H7 (cell line): ENCODE measurements at places on chromosomes 12 and 14. TPM values are rescaled to one million over a fixed set of nuclear protein-coding genes. Genes with fewer than 3 reads are reported as not detected.
A peak's percentile ranks its signal among the peaks of the same experiment; 100 is the strongest.

DNA sequence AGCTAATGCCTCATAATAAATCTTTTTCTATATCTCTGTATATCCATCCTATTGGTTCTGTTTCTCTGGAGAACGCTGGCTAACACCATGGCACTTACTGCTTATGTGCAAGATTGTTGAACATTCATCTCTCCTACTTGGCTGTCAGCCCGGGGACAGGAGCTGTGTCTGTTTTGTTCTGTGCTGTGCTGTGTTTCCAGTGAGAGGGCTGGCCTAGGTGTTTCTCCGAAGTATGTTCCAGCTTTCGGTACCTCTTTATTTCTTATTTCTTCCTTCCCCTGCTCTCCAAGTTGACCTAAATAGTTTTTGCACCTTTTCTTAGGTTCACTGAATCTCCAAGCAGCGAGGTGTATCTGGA is 18.8 kb upstream of the NR4A1 start:
- DNase-seq, result no peak

Gene NYNRIN
- total RNA-seq, result 3.6 and 6.1 TPM in 2 replicates

GRCh38 chr14:47270715-47271114 is 404.7 kb downstream of the MDGA2 start:
- DNase-seq, result no peak

GRCh38 chr14:102717276-102717675 is 60.0 kb upstream of the TRAF3 start:
- no peak for DNase-seq

Gene KLRG1
- total RNA-seq, result 3.2 and 3.8 TPM in 2 replicates

- no peak for DNase-seq
Measured at GRCh38 chr12:28099871-28100270, 90.4 kb upstream of the CCDC91 start.

Gene CDC42BPB
- total RNA-seq, result 56.1 and 59.8 TPM in 2 replicates

GRCh38 chr12:17108877-17109541 is 503.0 kb upstream of the LMO3 start:
- DNase-seq, result no peak

Gene FAM90A1
- 2.6 and 4.6 TPM in 2 replicates for total RNA-seq

DNA sequence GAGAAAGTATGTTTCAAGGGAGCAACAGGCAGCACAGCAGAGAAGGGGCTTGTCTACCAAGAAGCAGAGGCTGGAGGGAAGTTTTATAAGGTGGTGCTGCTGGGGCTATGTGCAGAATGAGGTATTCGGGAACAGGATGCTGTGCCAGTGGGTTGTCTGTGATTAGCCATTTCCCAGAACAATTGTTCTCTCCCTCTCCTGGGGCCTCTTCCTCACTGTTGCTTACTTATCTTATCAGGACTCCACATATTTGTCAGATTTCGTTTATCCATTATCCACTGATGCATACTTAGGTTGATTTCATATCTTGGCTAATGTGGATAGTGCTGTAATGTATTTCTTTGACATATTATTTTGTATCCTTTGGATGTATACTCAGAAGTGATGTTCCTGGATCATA is 195.1 kb upstream of the RTL1 start:
- DNase-seq, result no peak

Gene SLCO1C1
- 2.0 TPM in 1 of 2 replicates, not detected in the other for total RNA-seq

Gene SELPLG
- 0.10 and 0.15 TPM in 2 replicates for total RNA-seq

DNA sequence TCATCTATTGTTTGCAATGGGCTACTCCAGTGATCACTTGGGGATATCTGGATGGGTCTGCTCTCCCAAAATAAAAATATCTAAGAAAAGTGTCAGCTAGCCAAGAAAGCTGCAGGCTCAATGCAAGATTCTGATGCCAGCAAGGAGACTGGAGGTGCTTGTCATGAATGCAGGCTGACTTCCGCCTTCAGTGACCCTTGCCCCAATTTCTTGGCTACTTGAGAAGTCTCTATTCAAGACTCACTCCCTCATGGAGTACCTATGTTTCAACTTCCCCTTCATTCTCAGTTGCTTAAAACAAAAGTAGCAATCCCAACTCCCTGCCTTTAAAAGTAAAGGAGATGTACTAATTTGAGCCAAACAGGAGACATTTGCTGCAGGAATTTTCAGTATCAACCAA is 123.9 kb downstream of the GPR65 start:
- no peak for DNase-seq

DNA sequence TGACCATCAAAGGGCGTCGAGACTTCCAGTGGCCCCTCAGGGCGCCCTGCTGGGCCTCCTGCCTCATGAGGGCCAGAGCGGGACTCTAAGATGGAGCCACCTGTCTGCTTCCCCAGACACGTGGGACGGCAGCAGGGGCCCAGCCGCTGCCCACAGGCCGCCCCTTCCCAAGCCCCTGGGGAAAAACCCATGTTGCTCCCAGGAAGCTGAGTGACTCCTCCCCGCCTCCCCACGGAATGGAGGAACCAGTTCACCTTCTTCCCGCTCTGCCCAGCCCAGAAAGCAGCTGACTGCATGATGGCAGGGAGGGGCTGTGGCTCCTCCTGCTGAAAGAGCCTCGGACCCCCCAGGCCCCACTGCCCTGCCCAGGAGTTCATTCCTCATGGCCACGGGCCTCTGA is 14.9 kb downstream of the RAB35 start:
- peak; percentile 62 for DNase-seq

DNA sequence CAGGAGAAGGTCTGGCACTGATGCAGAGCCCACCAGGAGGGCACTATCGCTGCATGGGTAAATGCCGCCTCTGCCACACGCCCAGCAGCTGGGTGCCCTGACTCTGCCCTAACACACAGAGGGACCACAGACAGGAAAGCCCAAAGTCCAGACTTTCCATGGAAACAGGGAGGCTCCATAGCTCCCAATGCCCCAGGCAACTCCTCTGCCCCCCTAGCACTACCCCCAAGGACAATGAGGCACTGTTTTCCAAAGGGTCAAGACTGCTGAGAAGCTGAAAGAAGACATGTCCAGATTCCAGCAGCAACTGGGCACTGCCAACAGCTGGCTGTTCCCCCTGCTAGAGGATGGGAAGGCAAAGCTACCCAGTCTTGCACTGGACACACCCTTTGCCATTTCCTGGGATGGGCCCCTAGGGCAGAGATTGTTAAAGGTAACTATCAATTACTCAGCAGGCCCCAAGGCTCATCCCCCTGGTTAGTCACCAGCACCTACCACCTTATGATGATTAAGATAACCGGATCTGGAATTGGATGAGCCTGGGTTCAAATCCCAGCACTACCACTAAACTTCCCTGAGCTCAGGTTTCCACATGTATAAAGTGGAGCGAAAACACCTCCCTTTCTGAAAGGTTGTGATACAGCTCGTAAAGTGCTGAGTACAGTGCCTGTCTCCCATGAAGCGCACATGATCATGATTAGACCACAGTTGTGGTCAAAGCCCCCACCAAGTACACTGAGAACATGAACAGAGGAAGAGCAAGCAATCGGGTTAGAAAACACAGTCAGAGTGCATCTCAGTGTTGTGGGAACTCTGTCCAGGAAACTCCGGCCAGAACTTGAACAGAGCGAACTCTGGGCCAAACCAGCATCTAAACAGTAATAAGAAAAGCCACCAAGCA is 3.3 kb downstream of the PXN start:
- DNase-seq, result no peak

Gene CCER1
- not detected in 2 replicates for total RNA-seq

Gene OXA1L
- total RNA-seq, result 192 and 227 TPM in 2 replicates

GRCh38 chr12:118213452-118213851 is 77.5 kb downstream of the PEBP1 start:
- no peak for DNase-seq

DNA sequence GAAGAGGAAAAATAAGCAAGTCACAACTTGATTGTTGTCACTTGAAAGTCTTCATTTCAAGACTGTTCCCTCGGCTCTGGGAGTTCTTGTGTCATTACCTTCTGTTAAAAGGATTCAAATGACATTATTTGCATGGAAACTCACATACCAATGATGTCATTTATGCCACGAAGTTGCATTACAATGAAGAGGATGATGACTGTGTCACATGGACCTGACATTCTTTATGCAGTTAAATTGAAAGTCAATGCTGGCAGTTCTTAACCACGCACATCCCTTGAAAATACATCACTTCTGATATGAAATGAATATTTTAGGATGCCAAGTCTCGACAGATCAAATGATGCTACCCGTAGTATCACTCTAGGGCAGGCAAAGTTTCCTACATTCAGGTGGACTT is 1069.5 kb downstream of the VRK1 start:
- DNase-seq, result no peak

GRCh38 chr14:59688224-59689170 is 111.9 kb upstream of the CCDC175 start:
- peak; percentile 22 for DNase-seq

DNA sequence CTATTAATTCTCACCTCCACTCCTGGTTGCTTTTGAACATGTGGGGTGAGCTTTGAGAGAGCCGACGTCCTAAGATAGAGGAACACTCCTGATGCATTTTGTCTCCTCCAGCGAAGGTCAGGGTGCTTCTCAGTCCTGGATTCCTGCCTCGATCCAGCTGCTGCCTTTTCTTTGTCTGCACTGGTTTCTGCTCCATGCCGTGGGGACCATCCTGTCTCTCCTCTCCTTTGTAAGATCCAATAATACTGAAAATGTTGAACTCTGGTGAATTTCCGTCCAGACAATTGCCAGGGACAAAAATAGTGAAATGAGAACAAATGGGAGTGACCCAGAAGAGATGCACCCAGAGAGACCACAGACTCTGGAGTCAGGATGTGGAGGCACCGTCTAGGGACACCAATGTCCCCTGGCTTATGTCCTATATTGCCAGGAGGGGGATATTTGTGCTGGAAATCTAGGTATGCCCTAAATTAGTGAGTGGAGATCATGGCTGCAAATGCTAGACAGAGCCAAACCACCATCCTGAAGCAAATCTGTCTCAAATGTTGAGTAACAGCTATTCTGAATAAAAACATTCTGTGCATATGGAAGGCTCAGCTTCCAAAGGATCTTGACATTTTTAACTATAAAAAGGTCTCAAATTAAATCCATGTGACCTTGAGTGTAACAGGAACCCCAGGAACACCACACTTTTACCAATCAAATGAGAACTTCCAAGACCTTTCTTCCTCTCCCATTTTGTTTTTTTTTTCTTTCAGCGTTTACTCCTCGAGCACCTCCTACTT is 170.9 kb downstream of the PPM1H start:
- no peak for DNase-seq

DNA sequence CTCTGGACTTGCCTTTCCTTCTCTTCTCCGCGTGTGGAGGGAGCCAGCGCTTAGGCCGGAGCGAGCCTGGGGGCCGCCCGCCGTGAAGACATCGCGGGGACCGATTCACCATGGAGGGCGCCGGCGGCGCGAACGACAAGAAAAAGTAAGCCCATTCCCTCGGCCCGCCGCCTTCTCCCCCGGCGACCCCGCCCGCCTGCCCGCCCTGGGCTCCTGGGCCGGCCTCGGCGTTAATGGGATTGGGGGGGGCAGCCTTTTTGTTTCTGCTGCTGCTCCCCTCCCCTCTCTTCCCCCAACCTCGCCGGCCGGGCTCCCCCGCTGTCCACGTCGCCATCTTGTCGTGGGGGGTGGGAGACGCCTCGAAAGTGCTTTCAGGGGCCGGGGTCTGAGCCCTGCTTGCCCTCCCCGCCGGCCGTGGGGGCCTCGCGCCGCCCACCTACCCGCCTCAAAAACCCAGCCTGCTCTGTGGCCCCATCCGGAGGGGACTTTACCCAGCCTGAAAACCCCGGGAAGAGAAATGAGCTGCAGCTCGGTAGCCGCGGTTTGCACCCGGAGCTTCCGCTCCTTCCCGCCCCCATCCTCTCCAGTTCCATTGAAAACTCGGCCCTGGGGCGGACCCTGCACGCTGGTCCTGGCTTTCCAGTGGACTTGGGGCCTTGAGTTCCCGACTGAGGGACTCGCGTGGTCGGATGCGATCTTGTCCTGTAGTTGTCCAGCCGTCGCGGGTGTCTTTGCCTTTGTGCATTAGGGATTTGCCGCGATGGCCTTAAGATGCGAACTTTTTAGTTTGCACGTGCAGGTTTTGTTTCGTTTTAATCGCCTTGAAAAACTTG is 598 bp downstream of the HIF1A start:
- DNase-seq, result peak; percentile 79

GRCh38 chr12:54134850-54135249 is 53.9 kb downstream of the SMUG1 start:
- DNase-seq, result no peak

Gene SSPN
- total RNA-seq, result 0.31 and 1.1 TPM in 2 replicates

Gene GLIPR1L2
- total RNA-seq, result not detected in 2 replicates

Gene ORAI1
- 24.7 and 29.1 TPM in 2 replicates for total RNA-seq

- DNase-seq, result no peak
Measured at GRCh38 chr12:132640936-132641335, 22.4 kb downstream of the P2RX2 start.

- DNase-seq, result no peak
Measured at GRCh38 chr14:103908580-103908979, 19.7 kb upstream of the TDRD9 start.
